ENCODE measurements at places on chromosomes 6 and 20.

GRCh38 chr6:49321561-49322072 is 141.4 kb downstream of the MMUT start:
- ATAC-seq, result no peak

DNA sequence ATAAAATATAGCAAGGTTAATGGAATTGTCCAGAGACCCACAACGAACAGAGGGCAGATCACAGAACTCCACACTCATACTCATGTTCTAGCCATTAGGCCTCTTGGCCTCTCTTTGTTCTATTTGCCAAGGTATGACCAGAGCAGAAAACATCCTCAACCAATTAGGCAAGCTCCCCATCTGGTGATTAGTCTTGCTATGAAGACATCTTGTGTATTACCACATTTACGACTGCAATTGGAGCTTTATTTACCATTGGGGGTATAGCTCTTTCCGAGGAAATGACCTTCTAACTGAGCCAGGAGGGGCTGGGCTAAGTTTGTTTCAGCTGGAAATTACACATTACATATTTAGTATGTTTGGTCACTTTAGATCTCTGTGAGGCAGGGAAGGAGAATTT is 593.9 kb downstream of the CD109 start:
- no peak for ATAC-seq

DNA sequence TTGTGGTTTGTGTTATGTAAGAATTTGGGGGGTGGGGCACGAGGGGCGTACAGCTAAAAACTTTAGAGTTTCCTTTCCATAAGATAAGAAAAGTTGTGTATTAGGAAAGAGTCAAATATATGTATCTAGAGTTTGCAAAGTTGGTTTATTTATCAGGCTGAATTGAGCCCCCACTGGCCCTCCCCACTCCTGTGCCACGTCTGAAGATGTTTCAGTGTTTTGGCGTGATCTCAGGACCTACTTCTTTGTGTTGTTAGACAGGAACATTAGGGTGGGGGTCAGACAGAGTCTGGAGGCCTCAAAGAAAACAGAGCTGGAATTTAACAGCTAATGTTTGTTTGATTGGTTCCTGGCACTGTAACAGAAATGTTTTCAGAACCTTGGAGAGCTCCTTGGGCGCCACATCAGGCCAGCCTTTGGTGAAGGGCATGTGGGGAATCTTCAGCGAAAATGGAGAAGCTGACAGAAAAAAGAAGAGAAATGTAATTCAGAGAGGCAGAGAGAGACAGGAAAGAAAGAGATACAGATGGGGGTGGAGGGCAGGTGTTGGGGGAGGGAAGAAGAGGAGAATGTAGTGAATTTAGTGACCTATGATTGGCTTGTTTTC is 674 bp downstream of the NRSN1 start:
- peak; percentile 22 for ATAC-seq

DNA sequence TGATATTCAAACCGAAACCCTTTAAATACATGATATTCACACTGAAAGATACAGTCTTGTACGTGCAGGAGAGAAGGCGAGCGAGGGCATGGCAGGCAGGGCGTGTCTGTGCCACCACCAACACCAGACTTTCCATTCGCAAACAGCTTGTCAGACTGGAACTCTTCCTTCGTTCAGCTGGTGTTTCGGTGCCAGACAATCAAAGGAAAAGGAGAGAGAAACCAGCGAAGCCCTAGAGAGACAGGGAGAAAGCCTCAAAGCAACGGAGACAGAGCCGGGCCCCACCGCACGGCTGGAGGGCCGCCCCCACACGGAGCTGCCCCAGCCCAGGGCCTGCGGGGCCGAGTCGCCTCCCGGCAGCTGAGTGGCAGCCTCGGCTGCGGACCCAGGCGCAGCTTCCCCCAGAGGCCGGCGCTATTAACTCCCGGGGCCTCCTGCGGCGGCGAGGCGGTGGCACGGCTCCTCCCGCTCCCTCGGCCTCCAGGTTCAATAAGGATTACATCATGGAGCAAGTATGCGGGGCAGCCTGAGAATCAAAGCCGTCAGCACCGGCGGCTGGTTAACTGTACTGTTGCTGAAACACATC is 32.1 kb upstream of the NR2E1 start:
- peak; percentile 95 for ATAC-seq

Data from motor neuron (in vitro differentiated cells).